ENCODE measurements at places on chromosomes 2 and 18.

- DNase-seq: no peak
These were observed 346.5 kb downstream of the TNS1 start for GRCh38 chr2:217656316-217656715.

GRCh38 chr2:62466503-62466854 is 39.5 kb downstream of the TMEM17 start:
- DNase-seq: no peak

DNA sequence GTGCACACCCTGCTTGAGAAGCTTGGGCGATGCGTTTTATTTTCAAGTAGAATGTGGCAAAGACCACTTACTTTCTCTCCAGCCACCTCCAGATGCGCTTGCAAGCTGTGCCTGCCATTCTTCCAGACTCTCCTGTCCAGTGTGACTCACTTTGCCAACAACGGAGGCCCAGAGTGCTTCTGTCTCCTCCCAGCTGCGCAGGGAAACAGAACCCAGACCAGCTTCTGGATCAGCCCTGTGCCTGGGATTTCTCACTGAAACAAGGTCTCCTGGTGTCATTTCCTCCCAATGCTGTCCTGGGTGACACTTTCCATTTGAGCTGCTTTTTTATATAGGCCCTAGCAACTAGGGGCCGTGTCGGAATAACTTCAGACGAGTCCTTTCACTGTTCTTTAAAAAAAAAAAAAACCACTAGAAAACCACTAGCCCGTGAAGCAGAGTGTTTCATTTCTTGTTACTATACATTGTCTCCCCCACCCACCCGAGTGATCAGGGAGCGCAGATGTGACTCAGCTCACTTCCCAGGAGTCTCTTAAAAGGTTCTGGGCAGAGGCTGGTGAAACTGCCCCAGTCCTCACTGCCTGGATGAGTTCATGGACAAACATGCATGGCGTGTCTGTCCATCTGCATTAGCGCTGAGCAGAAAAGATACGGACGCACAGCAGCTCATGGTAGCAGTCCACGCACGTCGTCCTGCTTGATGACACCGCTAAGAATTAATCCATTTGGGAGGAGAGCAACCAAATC is 25.3 kb upstream of the RPL31 start:
- DNase-seq: no peak

DNA sequence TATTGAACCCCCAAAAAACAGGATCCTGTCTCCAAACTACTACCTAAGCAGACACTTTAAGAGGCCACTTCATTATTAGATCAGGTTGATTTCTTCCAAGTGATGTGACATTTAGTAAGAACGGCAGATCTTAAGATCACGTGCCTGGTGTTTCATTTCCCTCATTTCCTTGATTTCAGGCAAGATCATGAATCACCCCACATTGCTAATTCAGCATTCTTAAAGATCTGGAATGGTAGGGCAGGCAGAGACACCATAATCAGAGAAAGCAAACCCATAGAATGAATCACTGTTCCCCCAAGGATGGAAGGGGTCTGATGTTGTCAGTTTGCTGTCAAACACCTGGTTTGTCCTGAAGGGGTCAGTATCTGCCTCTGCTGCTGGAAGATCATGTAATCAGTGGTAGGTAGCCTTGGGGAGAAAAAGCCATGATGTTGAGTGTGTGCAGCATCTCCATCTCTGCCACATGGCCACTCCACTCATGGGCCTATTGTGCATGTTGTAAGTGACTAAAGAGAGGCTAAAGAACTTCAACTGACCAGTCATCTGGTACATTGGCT is 133.9 kb downstream of the ARHGAP15 start:
- no peak for DNase-seq

DNA sequence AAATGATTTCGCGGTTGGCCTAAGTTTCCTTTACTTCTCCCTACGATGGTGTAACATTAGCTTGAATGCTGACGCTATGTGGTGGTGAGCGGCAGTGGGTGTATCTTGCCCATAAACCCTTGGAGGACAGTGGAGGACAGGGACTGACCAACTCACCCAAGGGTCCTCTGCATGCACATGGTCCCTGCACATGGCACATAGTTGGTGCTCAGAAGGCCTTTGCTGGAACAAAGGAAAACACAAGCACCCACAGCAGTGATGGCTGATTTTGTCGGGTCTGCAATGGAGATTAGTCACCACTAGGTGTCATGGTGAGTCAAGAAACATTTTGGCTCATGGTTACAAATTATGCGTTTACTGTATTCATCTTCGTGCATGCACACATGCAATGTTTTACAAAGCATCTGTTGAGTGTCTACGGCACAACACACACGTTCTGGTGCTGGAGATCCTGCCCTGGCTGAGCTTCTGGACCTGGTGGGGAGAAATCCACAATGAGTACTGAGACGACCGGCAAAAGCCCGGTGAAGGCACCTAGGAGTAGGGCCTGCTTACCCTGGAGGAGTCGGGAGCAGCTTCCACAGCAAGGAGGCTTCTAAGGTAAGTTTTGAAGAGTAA is 44.0 kb downstream of the PDCL3 start:
- DNase-seq: no peak

All from stimulated activated CD8-positive, alpha-beta memory T cell treated with anti-CD3 and anti-CD28 coated beads, Interleukin-15, amount 100 ng/mL, for 24 hours (primary cell).